AML-193 (cell line): ENCODE measurements at places on chromosomes 16 and 17.

GRCh38 chr17:55433629-55434422, 12.2 kb upstream of the MMD start:
- no peak for DNase-seq

- peak; percentile 6 for DNase-seq
These were observed 2.6 kb downstream of the ARHGAP17 start for GRCh38 chr16:25012525-25012991.

DNA sequence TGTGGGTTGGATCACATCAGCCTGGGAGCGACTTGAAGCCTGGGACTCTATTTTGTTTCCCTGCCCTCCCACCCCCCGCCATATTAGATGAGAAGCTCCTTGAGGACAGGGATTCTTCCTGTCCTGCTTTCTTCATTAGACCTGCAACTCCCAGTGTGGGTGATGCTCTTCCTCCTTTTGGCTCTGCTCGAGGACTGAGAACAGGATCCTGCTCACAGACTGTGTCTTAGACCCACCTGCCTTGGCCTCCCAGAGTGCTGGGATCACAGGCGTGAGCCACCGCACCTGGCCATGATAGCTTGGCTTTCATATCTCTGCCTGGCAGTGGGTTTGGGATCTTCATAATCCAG, 21.5 kb upstream of the TNS4 start:
- no peak for DNase-seq

DNA sequence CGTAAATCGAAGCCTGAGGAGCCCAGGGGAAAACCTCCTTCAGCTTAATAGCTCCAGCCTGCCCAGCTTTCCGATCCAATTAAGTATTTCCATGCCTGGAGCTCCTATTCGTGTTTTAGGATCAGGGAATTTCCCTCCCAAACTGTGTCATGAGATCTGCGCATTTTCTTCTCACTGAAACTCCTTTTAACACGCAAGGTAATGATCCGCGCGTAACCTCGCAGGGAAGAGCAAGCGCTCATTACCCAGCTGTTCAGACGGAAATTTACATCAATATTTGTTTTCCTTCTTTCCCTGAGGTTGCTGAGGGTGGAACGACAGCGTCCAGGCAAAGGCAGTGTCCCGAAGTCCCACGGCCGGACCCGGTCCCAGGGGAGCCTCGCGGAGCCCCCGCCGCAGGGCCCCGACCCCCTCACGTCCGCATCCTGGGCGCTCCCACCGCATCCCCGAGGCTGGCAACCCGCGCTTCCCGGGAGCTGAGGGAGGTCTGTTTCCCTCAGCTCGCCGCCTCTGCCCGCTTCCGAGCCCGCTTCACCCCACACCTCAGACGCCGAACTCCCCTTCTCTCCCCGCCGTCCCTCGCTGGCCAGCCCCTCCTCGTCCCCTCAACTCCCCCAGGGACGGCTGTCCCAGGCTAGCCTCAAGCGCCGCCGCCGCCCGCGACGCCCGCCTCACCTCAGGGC, 415 bp downstream of the ABCA5 start:
- no peak for DNase-seq

DNA sequence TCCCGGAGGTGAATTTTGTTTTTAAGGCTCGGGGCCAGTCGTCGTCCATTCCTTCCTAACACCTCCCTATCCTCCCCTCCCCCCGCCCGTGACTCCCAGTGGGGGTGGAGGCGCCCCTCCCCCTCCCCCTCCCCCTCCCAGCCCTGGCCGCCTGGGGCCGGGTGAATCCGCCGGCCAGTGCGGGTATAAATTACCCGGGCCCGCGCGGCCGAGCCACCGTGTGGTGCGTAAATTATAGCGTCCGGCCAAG, 2.0 kb upstream of the GSE1 start:
- DNase-seq: peak; percentile 33

- DNase-seq: peak; percentile 18
These were observed 1.6 kb downstream of the FAM117A start for GRCh38 chr17:49762151-49762941.
